ENCODE measurements at places on chromosomes 7 and 10.

- no peak for DNase-seq
Measured at GRCh38 chr7:27364344-27364758, 121.7 kb downstream of the EVX1 start.

GRCh38 chr7:152335900-152336571, 99.8 kb downstream of the KMT2C start:
- DNase-seq = no peak

- DNase-seq = no peak
Measured at GRCh38 chr7:36308031-36308430, 81.6 kb upstream of the ANLN start.

GRCh38 chr7:152654971-152655370, 21.0 kb downstream of the XRCC2 start:
- DNase-seq = no peak

- DNase-seq = no peak
Measured at GRCh38 chr7:187227-187927, 5.0 kb upstream of the FAM20C start.

DNA sequence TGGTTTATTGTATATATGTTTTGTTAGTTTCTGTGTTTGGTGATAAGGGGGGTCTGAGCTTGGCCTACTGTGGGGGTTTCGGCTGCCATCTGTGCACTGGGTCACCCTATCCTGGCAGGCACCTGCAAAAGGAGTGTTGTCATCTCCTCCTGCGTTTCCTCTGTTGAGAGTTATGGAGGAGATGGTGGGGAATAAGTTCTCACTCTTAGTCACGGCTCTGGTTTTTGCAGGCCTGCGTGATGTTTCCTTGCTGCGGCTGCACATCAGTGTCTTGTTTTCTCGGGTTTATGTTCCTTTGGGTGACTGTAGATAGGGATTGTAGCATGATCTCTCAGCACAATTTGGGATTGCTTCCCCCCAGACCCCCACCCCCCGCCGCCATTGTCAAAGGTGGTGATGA, 36.8 kb downstream of the CCM2 start:
- DNase-seq = no peak

DNA sequence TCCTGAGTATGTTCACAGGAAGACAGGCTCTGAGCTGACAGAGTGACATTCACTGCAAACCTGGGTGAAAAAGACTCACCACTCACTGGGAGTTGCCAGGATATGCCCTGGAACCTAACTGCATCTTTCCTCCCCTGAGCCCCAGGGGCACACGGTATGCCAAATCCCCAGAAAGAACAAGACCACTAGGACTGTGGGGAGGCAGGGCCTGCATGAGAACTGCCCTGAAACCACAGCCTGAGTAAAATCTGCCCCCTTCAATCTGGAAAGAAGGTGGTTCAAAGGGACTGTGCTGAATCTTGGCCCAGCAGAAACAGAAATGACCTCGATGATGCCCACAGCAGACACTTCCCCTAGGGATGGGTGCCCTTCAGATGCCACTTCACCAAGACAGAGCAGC, 6.5 kb downstream of the FAM53B start:
- no peak for DNase-seq

GRCh38 chr7:17493446-17493845, 195.0 kb downstream of the AHR start:
- DNase-seq = no peak

DNA sequence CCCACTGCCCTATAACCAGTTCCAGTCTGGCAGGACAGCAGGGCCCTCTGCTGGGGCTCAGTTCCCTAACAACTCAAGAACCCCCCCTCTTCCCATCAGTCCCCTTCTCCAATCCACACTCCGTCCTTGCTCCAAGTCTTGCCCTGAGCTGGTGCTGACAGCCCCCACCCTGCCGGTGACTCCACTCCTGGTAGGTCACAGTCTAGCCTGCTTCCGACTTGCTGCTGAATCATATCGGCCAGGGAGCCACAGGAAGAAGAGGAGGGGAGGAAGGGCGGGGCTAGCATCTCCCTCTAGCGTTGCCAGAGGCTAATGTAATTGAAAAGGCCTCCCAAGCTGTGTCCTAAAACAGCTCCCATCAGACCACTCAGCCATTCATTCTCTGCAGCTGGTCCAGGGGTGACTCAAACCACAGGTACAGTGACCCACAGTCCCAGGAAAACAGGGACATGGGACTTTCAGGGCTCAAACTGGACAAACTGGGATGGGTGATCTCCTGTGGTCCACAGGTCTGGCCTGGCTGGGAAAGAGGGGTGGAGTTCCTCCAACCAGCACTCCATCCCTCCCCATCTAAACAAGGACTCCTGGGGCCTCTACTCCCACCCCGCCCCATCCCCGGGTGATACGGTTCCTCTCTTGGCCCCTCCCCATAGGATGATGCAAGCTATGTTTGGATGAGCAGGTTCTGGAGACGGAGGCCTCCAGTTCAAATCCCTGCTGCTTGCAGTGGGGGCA, 158.8 kb downstream of the SH3PXD2A start:
- DNase-seq = peak; percentile 65

DNA sequence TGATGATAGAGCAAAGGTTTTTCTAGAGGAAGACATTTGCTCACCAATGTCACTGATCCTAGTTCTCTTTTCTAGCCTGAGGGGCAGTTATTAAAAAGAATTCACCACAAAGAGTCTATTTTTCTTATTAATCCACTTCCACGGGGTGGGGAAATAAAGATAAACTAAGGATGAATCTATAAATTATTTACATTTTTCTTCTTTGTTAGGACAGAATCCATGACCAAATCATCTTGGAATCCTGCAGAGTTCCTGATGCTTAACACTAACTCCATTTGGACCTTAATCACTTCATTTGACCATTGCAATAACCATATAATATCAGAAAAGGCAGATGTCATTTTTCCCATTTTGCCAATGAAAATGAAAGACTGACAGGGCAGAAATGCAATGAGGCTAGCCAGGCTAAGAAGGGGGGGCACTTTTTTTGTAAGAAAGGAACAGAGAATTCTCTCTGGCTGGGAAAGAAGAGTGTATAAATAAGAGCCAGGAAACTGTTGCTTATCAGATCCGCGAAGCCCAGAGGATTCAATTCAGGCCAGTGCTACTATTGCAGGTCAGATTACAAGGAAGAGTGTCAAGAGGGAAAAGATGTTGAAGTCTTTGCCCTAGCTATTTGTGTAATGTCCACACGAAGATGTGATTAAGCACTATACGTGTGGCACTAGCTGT, 433.2 kb downstream of the TNS3 start:
- no peak for DNase-seq

DNA sequence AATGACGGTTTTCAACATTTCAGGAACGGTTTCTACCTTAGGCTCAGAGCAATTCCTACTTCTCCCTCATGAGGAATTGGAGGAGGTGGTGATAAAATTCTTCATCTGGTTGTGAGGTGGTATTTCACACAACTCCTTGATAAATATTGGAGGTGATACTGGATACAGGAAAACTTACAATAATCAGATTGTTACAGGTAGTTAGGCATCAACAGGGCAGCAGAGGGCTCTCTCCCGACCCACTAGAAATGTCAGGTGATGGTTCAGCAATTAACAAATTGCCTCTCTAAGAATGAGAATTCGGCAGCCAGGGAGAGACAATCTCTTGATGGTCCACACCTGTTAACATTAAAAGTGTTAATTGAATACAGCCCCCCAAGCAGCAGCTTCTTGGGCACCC, 22.6 kb downstream of the ZNF786 start:
- DNase-seq = no peak

GRCh38 chr7:40828686-40829600, 694.1 kb downstream of the SUGCT start:
- DNase-seq = no peak

DNA sequence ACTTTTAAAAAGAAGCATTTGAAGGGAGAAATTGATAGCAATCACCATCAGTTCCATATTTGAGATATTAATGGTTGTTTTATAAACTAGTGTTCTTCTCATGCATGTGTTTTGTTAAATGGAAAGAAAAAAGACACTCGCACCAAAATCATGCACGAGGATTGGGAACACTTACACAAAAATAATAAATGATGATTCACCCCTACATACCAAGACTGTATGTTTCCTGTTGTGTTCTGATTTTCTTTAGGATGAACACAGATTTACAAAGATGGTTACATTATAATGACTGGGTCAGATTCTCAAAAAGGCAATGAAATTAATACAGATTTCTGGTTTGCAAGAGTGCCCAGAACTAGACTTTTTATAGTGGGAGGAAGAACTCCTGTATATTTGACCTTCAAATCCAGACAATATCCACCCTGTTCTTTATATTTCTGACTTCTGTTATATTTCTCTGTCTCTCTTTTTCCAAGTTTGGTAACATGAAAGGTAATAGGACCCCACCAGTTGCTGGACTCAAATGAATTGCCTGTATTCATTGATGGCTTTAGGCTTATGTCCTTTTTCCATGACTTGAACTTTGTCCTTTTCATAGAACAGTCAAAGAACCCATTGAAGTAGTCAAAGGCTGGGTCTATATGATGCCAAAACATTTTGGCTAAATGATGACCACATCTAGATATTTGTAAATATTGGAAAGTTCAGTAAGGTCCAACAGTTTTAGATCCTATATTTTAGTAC, 54.4 kb downstream of the SEMA3A start:
- no peak for DNase-seq

GRCh38 chr7:6589151-6589828, 531 bp upstream of the INTS15 start:
- DNase-seq = no peak

- DNase-seq = no peak
Measured at GRCh38 chr7:110051372-110051771, 1039.6 kb upstream of the LRRN3 start.

GRCh38 chr7:151378496-151379192, 31.2 kb downstream of the WDR86 start:
- no peak for DNase-seq

DNA sequence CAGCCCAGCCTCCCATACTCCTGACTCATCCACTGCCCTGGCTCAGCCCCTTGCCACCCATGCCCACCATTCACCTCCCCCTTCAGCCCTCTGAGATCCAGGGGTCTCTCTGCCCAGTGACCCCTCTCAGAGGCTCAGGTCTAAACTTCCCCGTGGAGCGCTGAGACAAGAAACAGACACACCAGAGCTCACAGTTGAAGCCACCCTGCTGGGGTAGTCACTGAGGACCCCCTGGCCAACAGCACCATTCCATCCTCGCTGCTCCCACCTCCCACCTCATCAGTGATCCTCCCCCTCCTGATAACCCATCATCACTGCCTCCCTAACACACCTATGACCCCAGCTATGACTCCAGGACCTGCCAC, 100.7 kb downstream of the GRID1 start:
- no peak for DNase-seq

DNA sequence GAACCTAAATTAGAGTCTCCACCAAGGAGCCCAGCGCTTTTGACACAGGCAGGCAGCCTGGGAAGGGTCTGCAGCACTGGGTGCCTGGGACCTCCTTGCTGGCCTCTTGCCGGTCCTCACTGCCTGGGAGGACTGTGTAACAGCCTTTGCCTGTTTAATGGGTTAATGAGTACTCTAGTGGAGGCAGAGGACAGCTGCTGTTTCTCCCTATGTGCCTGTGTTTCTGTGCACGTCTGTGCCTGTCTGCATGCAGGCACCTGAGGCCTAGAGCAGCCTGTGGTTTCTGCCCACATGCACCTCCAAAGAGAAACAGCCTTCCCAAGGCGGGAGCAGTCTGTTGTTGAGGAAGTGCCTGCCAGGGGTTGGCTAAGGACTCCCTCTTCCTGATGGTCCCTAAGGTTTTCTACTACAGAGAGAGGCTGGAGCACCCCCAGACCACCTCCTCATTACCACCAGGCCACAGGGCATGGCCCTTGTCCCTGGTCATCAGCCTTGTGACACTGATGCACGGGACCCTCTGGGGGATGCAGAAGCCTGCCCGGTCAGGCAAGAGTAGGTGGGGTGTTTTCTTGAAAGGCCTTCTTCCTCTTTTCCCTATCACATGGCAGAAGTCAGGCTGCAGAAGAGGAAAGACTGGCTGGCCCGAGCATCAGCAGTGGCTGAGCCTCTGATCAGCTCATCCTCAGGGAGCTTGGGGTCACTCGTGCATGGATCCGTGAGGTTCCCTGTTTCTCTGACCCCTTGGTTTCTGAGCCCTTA, 14.2 kb downstream of the SLC29A3 start:
- DNase-seq = peak; percentile 21

- DNase-seq = no peak
Measured at GRCh38 chr7:3297105-3297819, 3.8 kb upstream of the SDK1 start.

GRCh38 chr7:75625868-75626267, 112.9 kb downstream of the HIP1 start:
- DNase-seq = no peak

DNA sequence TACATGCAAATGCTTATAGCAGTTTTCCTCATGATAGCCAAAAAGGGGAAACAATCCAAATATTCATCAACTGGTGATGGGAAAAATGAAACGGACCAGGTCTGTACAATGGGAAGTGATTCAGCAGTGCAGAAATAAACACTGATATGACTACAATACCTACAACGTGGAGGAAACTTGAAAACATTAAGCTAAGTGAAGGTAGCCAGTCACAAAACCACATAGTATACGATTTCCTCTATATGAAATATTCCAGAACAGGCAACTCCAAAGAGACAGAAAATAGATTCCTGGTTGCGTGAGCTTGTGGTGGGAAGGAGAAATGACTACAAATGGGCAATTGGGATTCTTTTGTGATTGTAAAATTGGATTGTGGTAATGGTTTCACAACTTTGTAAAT, 263.1 kb upstream of the PITRM1 start:
- no peak for DNase-seq

DNA sequence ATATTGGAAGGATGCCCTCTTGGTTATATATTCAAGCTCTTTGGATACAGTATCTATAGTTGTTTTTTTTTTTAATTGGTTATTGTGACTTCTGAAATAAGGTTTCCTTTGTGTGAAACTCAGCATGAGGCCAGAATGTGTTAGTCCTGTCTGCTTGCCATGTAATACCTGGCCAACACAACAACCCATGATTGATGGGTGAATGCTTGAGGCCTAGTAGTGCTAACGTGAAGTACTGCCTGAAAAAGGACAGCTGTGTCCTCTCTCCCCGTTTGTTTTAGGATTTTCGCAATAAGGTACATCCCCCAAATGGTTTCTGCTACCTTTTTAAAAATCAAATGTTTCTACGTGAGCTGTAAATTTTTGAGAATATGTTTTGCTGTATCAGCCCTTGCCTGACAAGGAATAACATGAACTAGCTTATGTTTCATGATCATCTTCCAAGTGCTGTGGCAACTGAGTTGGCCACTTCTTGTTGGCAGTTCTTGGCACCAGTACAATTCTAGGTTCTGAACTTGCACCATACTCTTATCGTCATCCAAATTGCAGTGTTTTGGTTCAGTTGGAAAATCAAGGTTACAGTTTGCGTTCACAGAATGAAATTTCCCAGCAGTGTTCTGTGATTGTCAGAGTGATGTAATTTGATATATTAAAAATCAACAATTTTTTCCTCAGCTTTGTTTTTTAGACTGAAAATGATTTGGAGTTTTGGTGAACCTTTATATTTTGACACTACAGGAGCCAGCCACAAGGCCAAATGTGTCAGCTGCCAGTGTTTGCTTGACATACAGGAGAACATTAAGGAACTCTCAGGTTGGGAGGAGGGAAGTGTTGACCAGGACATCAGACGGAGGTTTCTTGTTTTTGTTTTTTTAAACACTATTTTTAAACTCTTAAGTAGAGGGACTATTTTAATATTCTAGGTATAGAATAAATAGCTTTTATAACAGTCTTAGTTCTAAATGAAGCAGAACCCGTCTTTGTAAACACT, 13.5 kb upstream of the ASCC1 start:
- DNase-seq = no peak

- DNase-seq = no peak
Measured at GRCh38 chr10:30494558-30494957, 60.6 kb downstream of the MAP3K8 start.

- no peak for DNase-seq
Measured at GRCh38 chr10:115566867-115567266, 473.7 kb downstream of the ATRNL1 start.

GRCh38 chr7:50690541-50691011, 92.1 kb downstream of the GRB10 start:
- DNase-seq = no peak

Measured in germinal center (tissue), 1 donor.